GM23338 (cell line): ENCODE measurements at places on chromosomes 7 and 10.

DNA sequence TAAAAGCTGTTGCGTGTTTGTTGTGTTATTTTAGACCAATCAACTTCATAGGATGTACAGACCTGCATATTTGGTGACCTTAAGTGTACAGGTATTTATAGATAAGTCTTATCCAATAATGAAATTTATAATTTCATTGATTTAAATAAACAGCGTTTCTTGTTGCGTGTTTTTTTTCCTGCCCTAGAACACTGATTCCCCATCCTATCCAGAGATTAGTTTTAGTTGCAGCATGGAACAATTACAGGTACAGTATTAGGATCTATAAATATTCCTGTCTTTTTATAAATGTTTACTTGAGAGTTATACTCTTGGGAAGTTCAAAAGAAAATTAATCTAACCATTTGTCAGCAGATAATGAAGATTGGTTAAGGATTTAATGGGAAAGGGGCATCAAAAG lies 2.1 kb upstream of the BMI1 start:
- no peak overlapping the region for H3K4me3 ChIP-seq
- no peak for DNase-seq
- peaks cover 61% of the 10 kb centered on the region for H3K4me1 ChIP-seq
- no peak overlapping the region for H3K27ac ChIP-seq
- H3K27me3 ChIP-seq = peaks cover 81% of the 10 kb centered on the region
- no peaks in the 10 kb centered on the region for H3K36me3 ChIP-seq

DNA sequence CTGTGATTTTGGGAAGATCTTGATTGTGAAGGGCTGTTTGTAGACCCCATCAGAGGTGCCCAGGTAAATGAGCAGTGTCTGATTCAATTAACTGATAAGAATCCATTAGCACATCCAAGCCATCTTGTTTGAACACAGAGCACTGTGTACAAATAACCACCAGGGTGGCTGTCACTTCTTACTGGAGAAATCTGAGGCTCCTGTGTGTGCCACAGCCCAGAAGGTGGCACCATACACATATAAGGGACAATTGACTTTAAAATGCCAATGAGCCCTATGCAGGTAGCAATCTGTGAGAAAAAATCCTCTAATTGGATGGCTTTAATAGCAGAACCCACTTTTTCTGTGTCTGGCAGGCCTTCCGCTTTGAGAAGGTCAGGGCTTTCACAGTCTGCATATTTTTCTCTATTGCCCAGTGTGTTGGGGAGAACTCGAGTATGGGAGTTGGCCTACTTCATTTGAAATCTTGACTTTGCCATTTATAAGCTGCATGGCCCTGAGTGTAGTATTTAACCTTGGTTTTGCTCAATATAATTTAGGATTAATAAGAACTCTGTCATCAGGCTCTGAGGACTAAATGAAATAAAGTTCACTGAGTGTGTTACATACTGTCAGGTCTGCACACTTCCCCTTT lies 517.4 kb downstream of the CCSER2 start:
- H3K36me3 ChIP-seq = no peaks in the 10 kb centered on the region
- H3K4me3 ChIP-seq = no peak overlapping the region
- no peaks in the 10 kb centered on the region for H3K4me1 ChIP-seq
- peak; percentile 39 for DNase-seq
- no peaks in the 10 kb centered on the region for H3K27me3 ChIP-seq

DNA sequence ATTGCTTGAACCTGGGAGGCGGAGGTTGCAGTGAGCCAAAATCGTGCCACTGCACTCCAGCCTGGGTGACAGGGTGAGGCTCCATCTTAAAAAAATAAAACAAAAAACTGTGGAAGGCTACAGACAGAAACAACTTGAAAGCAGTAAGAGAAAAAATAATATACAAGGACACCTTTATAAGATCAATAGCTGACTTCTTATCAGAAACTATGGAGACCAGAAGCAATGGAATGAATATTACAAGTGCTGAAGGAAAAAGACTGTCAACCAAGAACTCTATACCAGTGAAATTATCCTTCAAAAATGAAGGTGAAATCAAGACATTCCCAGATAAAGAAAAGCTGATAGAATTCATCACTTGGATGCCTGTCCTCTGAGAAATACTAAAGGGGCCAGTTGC lies 49.0 kb downstream of the RBAK start:
- no peaks in the 10 kb centered on the region for H3K27me3 ChIP-seq
- H3K27ac ChIP-seq = no peak overlapping the region
- DNase-seq = no peak
- H3K36me3 ChIP-seq = no peaks in the 10 kb centered on the region
- H3K4me1 ChIP-seq = no peaks in the 10 kb centered on the region

- peaks cover 5% of the 10 kb centered on the region; the same call in 1 of the 2 replicates for H3K4me1 ChIP-seq
- no peak overlapping the region for H3K4me3 ChIP-seq
- no peaks in the 10 kb centered on the region; the same call in 1 of the 2 replicates for H3K36me3 ChIP-seq
- no peak for DNase-seq
- H3K27me3 ChIP-seq = no peaks in the 10 kb centered on the region
- no peak overlapping the region for H3K27ac ChIP-seq
Observed at GRCh38 chr7:47423196-47423595, 158.7 kb downstream of the TNS3 start.

- no peaks in the 10 kb centered on the region for H3K36me3 ChIP-seq
- H3K4me3 ChIP-seq = no peak overlapping the region
- H3K27ac ChIP-seq = no peak overlapping the region
- H3K27me3 ChIP-seq = no peaks in the 10 kb centered on the region
Observed at GRCh38 chr7:15626041-15626440, 60.4 kb downstream of the MEOX2 start.
